Adrenal gland (tissue), 19 donors: ENCODE measurements at places on chromosomes 5 and 9.

GRCh38 chr9:114153761-114154599, 1.4 kb upstream of the COL27A1 start:
- peaks cover 15% of the 10 kb centered on the region for H3K4me1 ChIP-seq
- DNase-seq, result no peak
- no peak overlapping the region for H3K4me3 ChIP-seq
- no peak overlapping the region for H3K27ac ChIP-seq
- peaks cover 15% of the 10 kb centered on the region for H3K27me3 ChIP-seq

GRCh38 chr5:180315762-180316212, 23.9 kb upstream of the MAPK9 start:
- no peaks in the 10 kb centered on the region for H3K36me3 ChIP-seq
- H3K27me3 ChIP-seq, result no peaks in the 10 kb centered on the region
- H3K4me1 ChIP-seq, result no peaks in the 10 kb centered on the region
- peak; percentile 82 for DNase-seq

GRCh38 chr5:172410662-172411483, 43.5 kb downstream of the SH3PXD2B start:
- peaks cover 8% of the 10 kb centered on the region for H3K36me3 ChIP-seq
- H3K27me3 ChIP-seq, result no peaks in the 10 kb centered on the region
- H3K4me3 ChIP-seq, result no peak overlapping the region
- peaks cover 80% of the 10 kb centered on the region for H3K4me1 ChIP-seq

DNA sequence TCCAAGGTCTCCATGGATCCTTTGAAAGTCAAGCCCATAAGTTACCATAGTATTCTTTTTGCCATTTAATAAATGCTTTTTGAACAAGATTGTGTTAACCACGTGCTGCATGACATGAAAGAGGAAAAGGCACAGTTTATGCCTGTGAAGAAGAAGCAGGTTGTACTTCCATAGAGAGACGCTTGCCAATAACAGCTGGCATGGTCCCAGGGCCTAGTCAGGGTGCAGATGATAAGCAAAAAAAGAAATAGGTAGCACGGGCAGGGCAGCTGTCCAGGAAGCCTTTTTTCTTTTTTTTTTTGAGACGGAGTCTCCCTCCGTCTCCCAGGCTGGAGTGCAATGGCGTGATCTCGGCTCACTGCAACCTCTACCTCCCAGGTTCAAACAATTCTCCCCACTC, 71.8 kb upstream of the CLINT1 start:
- DNase-seq, result peak; percentile 66
- no peak overlapping the region for H3K27ac ChIP-seq
- H3K36me3 ChIP-seq, result no peaks in the 10 kb centered on the region
- no peaks in the 10 kb centered on the region for H3K27me3 ChIP-seq
- H3K4me1 ChIP-seq, result no peaks in the 10 kb centered on the region

GRCh38 chr5:126369995-126370731, 53.0 kb upstream of the GRAMD2B start:
- no peak overlapping the region for H3K4me3 ChIP-seq
- H3K36me3 ChIP-seq, result no peaks in the 10 kb centered on the region
- H3K27me3 ChIP-seq, result no peaks in the 10 kb centered on the region
- H3K27ac ChIP-seq, result peak overlapping the region; percentile 39
- DNase-seq, result peak; percentile 18
- H3K4me1 ChIP-seq, result peaks cover 16% of the 10 kb centered on the region

DNA sequence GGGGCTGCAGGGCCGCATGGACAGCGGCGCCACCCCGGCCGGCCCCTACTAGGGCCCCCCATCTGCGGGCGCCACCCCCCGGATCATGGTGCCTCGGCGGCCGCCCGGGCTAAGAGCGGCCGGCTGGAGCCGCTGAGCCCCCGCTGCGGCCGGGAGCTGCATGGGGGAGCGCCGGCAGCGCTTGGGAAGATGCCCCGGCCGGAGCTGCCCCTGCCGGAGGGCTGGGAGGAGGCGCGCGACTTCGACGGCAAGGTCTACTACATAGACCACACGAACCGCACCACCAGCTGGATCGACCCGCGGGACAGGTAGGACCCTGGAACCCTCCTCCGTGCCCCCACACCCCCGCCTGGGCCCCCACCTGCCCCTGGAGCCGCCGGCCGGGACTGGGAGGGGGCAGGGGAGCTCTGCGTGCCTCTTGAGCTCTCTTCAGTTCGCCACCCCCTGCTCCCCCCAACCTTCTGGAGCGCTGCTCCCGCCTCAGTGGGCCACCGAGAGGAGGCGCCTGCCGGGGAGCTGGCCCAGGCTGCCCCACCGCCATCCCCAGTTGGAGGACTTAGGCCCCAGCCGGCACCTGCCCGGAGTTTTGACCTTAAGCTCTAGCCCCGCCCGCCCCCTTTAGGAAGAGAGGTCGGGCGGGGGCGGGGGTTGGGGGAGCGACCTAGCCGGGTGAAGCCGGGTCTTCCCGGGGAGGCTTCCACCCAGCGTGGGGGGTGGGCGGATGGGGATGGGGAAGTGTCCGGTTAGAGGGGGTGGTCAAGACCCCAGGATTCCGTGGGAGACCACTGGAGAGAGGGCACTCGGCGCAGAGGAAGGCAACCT, 730 bp downstream of the WWC1 start:
- H3K27me3 ChIP-seq, result peaks cover 28% of the 10 kb centered on the region
- H3K4me1 ChIP-seq, result no peaks in the 10 kb centered on the region
- no peak overlapping the region for H3K4me3 ChIP-seq
- no peak for DNase-seq
- H3K36me3 ChIP-seq, result no peaks in the 10 kb centered on the region

- H3K4me1 ChIP-seq, result no peaks in the 10 kb centered on the region
- H3K27ac ChIP-seq, result no peak overlapping the region
- no peak overlapping the region for H3K4me3 ChIP-seq
These were observed 116.7 kb upstream of the PITX1 start for GRCh38 chr5:135150767-135151166.

- no peaks in the 10 kb centered on the region for H3K36me3 ChIP-seq
- no peak overlapping the region for H3K4me3 ChIP-seq
- H3K27ac ChIP-seq, result no peak overlapping the region
- no peaks in the 10 kb centered on the region for H3K27me3 ChIP-seq
- no peaks in the 10 kb centered on the region for H3K4me1 ChIP-seq
- no peak for DNase-seq
These were observed 161.2 kb upstream of the SPRY4 start for GRCh38 chr5:142486020-142486419.

DNA sequence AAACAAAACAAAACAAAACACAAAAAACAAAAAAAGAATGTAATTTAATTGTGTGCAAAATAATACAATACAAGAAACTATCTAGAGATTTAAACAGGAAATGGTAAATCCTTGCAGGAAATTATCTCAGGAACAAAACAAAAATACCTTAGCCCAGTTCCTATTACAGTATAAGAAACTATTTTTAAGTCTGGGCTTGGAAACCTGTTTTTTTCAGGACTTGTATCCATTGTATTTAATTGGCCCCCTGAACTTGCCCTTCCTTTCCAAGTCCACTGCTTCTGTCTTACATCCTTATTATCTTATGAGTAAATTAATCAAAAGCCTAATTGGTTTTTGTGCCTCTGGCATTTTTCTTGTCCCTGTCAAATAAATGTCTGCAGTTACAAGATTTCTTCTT, 48.5 kb downstream of the ST8SIA4 start:
- no peak overlapping the region for H3K27ac ChIP-seq
- no peaks in the 10 kb centered on the region for H3K27me3 ChIP-seq
- no peaks in the 10 kb centered on the region for H3K36me3 ChIP-seq
- H3K4me3 ChIP-seq, result no peak overlapping the region

DNA sequence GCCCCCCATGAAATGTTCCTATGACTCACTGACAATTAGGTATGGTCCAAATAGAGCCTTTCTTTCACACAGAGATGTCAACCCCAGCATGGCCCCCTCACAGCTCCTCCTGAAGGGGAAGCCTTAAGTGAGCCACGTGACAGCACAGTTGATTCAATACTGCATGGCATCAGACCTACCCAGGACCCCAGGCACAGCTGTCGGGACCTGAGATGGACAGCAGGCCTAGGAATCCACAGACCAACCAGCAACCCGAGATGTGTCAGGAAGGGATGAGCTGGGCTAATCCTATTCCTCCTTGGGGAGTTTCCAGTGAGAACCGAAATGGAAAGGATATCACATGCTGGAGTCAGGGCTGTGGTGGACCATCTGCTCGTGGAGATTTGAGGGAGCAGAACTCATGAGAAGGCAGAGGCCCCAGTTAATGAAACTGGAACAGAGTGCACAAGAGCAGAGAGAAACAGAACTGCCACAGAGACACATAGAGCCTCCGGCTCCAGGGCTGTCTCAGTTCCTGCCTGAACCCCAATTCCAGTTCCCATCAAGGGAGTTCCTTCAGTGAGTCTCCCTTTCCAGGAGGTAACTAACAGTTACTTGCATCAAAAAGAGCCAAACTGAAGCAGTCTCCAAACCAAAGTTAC, 42.1 kb upstream of the SMIM23 start:
- H3K4me3 ChIP-seq, result no peak overlapping the region
- DNase-seq, result no peak
- no peaks in the 10 kb centered on the region for H3K27me3 ChIP-seq
- H3K4me1 ChIP-seq, result no peaks in the 10 kb centered on the region
- no peaks in the 10 kb centered on the region for H3K36me3 ChIP-seq

DNA sequence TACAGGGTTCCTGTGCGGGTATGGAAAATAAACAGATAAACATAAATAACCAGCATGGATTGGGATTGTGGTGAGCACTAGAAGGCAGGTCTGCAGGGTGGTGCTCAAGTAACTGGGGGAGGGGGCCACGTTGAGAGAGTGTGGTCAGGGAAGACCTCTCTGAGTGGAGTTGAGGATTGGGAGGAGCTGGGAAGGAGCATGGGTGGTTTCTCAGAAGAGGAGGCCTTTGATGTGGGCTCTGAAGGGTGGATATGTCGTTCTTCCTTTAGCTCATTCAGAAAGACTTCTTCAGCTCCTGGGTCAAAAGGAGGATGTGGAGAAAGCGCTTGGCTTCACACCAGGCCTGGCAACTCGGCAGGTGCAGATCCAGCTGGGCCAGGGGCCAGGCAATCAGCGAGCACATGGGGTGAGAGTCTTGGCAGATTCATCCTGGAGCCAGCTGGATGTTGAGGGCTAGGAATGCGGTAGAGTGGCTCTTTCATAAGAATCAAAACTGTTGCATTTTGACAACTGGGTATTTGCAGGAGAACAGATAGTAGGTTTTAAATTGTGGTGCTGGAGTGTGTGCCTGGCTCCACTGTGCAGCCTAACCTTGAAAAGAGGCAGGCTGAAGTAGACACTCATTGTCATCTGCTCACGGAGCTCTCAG, 71.7 kb downstream of the PCSK5 start:
- no peak for DNase-seq
- H3K27ac ChIP-seq, result no peak overlapping the region
- H3K4me1 ChIP-seq, result peaks cover 6% of the 10 kb centered on the region
- no peak overlapping the region for H3K4me3 ChIP-seq
- H3K27me3 ChIP-seq, result no peaks in the 10 kb centered on the region

DNA sequence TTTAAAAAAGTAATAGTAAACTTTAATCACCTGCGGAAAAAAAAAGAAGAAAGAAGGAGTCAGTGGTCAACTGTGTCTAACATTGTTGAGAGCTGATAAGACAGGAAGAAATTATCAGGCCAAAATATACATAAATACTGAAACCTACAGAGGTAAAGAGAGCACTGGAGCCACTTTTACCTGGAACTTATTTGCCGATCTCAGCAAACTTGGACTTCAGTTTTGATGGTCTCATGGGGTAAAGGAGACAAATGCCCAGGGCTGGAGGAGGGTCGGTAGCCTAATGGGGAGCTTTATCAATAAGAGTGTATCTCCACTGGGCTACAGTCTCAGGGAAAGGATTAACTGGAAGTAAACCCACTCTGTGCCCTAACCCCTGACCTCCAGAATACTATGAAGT, 26.6 kb upstream of the ARHGEF28 start:
- no peaks in the 10 kb centered on the region for H3K27me3 ChIP-seq
- H3K4me3 ChIP-seq, result no peak overlapping the region
- no peaks in the 10 kb centered on the region for H3K36me3 ChIP-seq
- H3K4me1 ChIP-seq, result no peaks in the 10 kb centered on the region

DNA sequence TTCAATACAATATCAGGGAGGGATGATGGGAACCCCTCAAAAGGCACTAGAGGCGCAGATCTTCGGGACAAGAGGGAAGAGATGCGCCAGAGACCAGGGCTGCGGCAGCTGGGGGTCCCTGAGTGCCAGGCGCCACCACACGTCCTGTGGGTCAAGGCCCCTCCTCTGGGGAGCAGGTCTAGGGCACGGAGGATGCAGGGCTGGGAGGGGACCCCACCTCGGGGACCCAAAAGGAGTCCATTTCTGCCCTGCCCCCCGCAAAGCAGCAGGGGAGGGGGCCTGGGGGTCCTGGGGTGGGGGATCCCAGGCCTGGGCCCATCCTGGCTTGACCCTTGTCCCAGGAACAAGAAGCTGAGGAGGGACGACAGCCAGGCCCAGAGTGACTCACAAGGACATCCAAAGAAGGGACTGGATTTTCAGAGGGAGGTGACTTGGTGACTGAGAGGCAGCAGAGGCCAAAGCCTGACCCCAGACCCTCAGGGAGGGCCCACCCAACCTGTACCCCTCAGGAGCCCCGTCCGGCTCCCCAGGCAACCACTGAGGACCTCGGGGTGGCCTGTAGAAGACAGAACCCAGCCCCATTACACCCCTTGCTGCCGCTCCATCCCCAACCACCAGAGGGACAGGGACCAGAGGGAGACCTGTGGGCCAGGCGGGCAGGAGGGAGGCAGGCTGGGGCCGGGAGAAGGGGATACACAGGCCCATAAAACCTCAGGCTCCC, 54.2 kb downstream of the LRSAM1 start:
- no peaks in the 10 kb centered on the region for H3K36me3 ChIP-seq
- peaks cover 57% of the 10 kb centered on the region for H3K4me1 ChIP-seq
- peak; percentile 76 for DNase-seq
- H3K27ac ChIP-seq, result peak overlapping the region; percentile 76
- no peak overlapping the region for H3K4me3 ChIP-seq

- no peaks in the 10 kb centered on the region for H3K27me3 ChIP-seq
- H3K4me3 ChIP-seq, result no peak overlapping the region
- H3K36me3 ChIP-seq, result no peaks in the 10 kb centered on the region
- H3K27ac ChIP-seq, result no peak overlapping the region
- DNase-seq, result no peak
- no peaks in the 10 kb centered on the region for H3K4me1 ChIP-seq
These were observed 345.0 kb downstream of the NNT start for GRCh38 chr5:43947935-43948334.

- H3K4me3 ChIP-seq, result no peak overlapping the region
- H3K27ac ChIP-seq, result no peak overlapping the region
- H3K36me3 ChIP-seq, result no peaks in the 10 kb centered on the region
- no peaks in the 10 kb centered on the region for H3K27me3 ChIP-seq
These were observed 93.8 kb downstream of the CSNK1G3 start for GRCh38 chr5:123605822-123606221.

- no peak overlapping the region for H3K4me3 ChIP-seq
- peak overlapping the region; percentile 49 for H3K27ac ChIP-seq
- peaks cover 15% of the 10 kb centered on the region for H3K4me1 ChIP-seq
- peak; percentile 71 for DNase-seq
- no peaks in the 10 kb centered on the region for H3K36me3 ChIP-seq
These were observed 32.5 kb downstream of the SHB start for GRCh38 chr9:38036359-38037084.

DNA sequence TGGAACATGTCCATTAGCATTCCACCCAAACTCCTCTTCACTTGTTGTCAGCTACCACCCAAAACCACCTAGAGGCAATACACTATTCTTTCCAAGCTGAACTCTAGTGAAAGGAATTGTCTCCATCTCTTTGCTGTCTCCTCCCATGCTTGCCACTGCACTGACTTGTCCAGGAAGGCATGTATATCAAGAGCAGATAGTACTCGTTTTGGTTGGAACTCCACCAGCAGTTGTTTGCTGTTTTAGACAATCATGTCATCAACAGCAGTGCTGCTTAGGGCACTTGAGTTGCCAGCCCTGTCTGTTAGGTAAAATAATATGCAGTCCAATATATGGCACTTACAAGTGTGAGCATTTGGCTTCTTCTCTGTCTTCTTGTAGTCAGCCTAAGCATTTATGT, 80.0 kb upstream of the SAP30L start:
- no peak overlapping the region for H3K27ac ChIP-seq
- no peaks in the 10 kb centered on the region for H3K4me1 ChIP-seq
- H3K36me3 ChIP-seq, result no peaks in the 10 kb centered on the region
- no peak overlapping the region for H3K4me3 ChIP-seq
